ENCODE measurements at places on chromosomes 7 and 10. TPM values are rescaled to one million over a fixed set of nuclear protein-coding genes. Genes with fewer than 3 reads are reported as not detected.

CLDN15 gene
- total RNA-seq, result 27.7 TPM

GRCh38 chr10:68871105-68871711 is 29.9 kb upstream of the DDX50 start:
- no peaks in the 10 kb centered on the region for H3K36me3 ChIP-seq
- no peak for DNase-seq
- no peak overlapping the region for H3K27ac ChIP-seq
- H3K27me3 ChIP-seq, result no peaks in the 10 kb centered on the region
- no peak overlapping the region for H3K4me3 ChIP-seq

DNA sequence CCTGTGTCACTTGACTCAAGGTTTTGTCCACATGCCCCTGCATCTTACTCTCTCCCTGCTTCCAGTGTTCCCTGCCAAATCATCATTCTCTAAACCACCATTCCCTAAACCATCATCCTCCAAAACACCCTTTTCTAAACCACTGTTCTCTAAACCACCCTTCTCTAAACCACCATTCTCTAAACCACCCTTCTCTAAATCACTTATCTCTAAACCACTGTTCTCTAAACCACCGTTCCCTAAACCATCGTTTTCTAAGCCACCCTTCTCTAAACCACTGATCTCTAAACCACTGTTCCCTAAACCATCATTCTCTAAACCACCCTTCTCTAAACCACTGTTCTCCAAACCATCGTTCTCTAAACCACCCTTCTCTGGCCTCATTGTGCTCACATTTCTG is 142.1 kb downstream of the CXCL12 start:
- no peaks in the 10 kb centered on the region for H3K27me3 ChIP-seq
- no peak overlapping the region for H3K27ac ChIP-seq
- DNase-seq, result no peak

GRCh38 chr10:119686465-119687191 is 35.4 kb downstream of the BAG3 start:
- no peaks in the 10 kb centered on the region for H3K36me3 ChIP-seq
- H3K4me1 ChIP-seq, result peaks cover 11% of the 10 kb centered on the region
- no peak overlapping the region for H3K4me3 ChIP-seq
- H3K27ac ChIP-seq, result no peak overlapping the region
- DNase-seq, result peak; percentile 86

- H3K27ac ChIP-seq, result peak within 1 kb of the TSS; percentile 54
- peaks cover 10% of the 10 kb centered on the region for H3K4me1 ChIP-seq
- no peak for DNase-seq
- H3K27me3 ChIP-seq, result peaks cover 60% of the 10 kb centered on the region
These were observed at the start of gene EBF3 for GRCh38 chr10:129963641-129964501. Gene EBF3 (minus strand): TSS chr10:129964274. CDS start chr10:129963768, 506 bp downstream.

GRCh38 chr10:95832216-95833041 is 75.3 kb upstream of the CC2D2B start:
- no peaks in the 10 kb centered on the region for H3K36me3 ChIP-seq
- no peaks in the 10 kb centered on the region for H3K4me1 ChIP-seq
- H3K4me3 ChIP-seq, result no peak overlapping the region
- H3K27ac ChIP-seq, result peak overlapping the region; percentile 14

LAMB1 gene
- 198 TPM for total RNA-seq

NEUROG3 gene
- total RNA-seq, result not detected

C10orf120 gene
- not detected for total RNA-seq

DNA sequence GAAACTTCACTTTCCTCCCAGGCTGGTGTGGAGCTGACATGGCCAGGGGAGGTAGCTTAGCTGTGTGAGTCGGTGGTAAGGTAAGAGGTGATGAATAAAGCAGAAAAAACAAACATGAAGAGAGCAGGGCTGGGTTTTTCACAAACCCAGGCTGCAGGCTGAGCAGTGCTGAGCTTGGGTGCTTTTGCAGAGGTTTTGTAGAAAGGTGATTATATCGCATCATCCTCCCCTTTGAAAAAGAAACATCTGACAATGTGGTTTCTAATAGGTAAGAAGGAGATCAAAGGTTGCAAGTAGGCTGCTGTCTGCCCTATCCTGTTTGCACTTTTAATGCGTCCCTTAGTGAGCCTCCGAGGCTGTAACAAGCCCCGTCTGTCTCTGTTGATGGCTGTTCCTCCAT is 69.6 kb upstream of the GRM8 start:
- no peaks in the 10 kb centered on the region for H3K27me3 ChIP-seq
- no peak for DNase-seq
- no peaks in the 10 kb centered on the region for H3K4me1 ChIP-seq
- H3K36me3 ChIP-seq, result no peaks in the 10 kb centered on the region
- H3K4me3 ChIP-seq, result no peak overlapping the region
- no peak overlapping the region for H3K27ac ChIP-seq

AMZ1 gene
- not detected for total RNA-seq

SPDYE9 gene
- total RNA-seq, result not detected

DNA sequence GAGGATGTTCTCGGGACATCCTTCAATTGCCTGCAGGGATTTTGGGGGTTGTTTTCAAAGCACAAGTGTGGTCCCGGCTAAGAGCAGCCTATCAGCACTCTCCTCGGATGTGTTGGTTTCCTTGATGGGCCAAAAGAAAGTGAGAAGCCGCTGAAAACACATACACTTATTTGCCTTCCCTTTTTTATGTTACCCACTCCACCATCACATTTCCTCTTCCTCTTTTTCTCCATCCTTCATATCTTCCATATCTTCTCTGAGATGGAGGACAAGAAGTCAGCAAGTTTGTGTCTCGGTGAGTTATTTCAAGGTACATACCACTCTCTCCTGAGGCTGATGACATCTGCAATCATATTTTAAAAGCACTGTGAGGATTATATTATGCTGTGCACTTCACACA is 64.0 kb downstream of the ZNF33B start:
- no peaks in the 10 kb centered on the region for H3K36me3 ChIP-seq
- no peak overlapping the region for H3K4me3 ChIP-seq
- DNase-seq, result no peak
- no peaks in the 10 kb centered on the region for H3K4me1 ChIP-seq
- H3K27ac ChIP-seq, result no peak overlapping the region

GRCh38 chr7:30971440-30971839 is 7.7 kb downstream of the GHRHR start:
- no peak for DNase-seq
- H3K27me3 ChIP-seq, result no peaks in the 10 kb centered on the region
- H3K4me3 ChIP-seq, result no peak overlapping the region
- H3K27ac ChIP-seq, result no peak overlapping the region
- H3K36me3 ChIP-seq, result no peaks in the 10 kb centered on the region

DNA sequence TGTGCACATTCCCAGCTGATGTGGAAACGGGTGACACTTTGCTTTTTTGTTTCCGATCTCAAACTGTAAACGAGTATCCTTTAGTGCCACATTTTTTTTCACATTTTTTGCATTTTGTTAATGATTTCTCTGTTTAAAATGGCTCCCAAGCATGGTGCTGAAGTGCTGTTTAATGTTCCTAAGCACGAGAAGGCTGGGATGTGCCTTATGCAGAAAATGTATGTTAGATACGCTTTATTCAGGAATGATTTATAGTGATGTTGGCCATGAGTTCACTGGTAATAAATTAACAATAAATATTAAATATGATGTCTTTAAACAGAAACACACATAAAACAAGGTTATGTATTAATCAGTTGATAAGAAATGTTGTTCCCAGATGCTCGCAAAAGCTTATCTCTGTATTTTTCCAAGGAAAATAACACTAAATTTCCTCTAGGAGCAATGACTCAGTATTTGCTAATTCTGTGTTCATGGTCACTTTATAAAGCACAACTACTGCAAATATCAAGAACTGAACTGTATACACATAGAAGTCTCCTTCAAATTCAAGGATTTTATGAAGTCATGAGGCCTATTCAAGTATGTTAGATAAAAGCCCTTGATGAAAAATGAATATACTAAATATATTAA is 305.9 kb upstream of the SMIM30 start:
- H3K27ac ChIP-seq, result no peak overlapping the region
- H3K36me3 ChIP-seq, result no peaks in the 10 kb centered on the region
- no peaks in the 10 kb centered on the region for H3K4me1 ChIP-seq
- H3K4me3 ChIP-seq, result no peak overlapping the region
- no peaks in the 10 kb centered on the region for H3K27me3 ChIP-seq
- DNase-seq, result no peak

DNA sequence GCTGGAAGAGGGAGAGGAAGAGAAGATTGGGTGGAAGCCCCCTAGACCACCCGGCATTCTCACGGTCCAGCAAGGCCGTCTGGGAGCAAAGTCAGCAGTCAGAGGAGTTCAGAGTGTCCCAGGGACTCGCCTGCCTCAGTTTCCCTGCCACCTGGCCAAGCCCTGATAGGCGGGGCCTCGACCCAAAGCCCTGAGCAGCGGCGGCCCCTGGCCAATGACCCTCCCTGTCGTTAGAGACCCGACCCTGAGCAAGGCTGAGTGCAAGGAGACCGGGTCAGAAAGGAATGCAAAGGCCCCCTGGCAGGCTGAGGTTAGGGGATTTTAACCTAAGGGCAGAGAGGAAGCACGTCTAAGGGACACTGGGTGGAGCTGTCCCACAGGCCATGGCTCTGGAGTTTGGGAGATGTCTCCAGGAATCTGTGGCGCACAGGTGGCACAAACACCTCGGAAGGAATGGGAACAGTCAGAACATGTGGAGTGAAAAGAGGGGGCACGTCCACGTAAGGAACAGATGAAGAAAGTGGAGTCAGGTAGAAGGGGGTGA is 196.8 kb upstream of the PDE1C start:
- no peak overlapping the region for H3K4me3 ChIP-seq
- no peaks in the 10 kb centered on the region for H3K4me1 ChIP-seq
- H3K36me3 ChIP-seq, result no peaks in the 10 kb centered on the region
- no peak for DNase-seq

OPN4 gene
- not detected for total RNA-seq

TUBAL3 gene
- total RNA-seq, result not detected

GRCh38 chr7:42164881-42165428 is 72.1 kb downstream of the GLI3 start:
- H3K36me3 ChIP-seq, result no peaks in the 10 kb centered on the region
- no peak for DNase-seq
- H3K4me1 ChIP-seq, result no peaks in the 10 kb centered on the region
- H3K4me3 ChIP-seq, result no peak overlapping the region

- H3K27ac ChIP-seq, result no peak overlapping the region
- no peaks in the 10 kb centered on the region for H3K36me3 ChIP-seq
- H3K4me3 ChIP-seq, result no peak overlapping the region
- H3K4me1 ChIP-seq, result no peaks in the 10 kb centered on the region
- no peaks in the 10 kb centered on the region for H3K27me3 ChIP-seq
These were observed 145.2 kb downstream of the SUGCT start for GRCh38 chr7:40279991-40280390.

DNA sequence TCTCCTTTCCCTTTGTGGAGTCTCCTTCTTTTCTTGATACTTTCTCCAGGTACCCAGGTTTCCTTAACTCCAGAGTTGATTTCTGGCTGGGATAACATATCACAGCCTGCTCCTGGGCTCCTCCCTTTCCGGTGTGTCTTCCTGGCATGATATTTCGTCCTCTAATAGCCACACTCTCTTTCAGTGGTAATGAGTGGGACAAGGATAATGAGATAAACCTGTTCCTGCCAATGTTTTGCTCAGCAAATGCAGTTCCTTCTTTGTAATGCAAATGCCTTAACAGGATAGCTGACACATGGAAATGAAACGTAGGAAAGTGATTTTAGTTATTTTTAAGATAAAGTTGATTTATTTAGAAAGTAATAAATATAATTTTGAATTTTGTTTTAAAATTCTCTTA is 168.6 kb downstream of the NRP1 start:
- no peaks in the 10 kb centered on the region for H3K36me3 ChIP-seq
- no peak overlapping the region for H3K27ac ChIP-seq
- no peaks in the 10 kb centered on the region for H3K4me1 ChIP-seq

DNA sequence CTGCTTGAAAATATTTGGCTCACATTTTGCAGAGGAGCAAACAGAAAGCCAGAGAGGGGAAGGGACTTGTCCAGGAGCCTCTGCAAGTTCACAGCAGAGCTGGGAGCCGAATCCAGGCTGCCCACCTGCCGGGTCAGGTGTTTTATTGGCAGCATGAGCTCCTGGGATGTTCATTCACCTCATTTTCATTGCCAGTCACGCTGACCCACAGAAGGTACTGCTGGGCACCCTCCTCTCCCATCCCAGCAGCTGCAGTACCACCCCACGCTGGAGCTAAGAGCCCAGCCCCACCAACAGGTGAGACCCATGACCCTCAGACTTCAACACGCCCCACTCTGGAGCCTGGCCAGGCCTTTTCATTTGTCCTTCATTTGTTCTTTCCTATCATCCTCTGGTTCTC is 102.7 kb downstream of the GRID1 start:
- no peaks in the 10 kb centered on the region for H3K27me3 ChIP-seq
- no peak overlapping the region for H3K27ac ChIP-seq
- no peak for DNase-seq
- H3K36me3 ChIP-seq, result no peaks in the 10 kb centered on the region

DNA sequence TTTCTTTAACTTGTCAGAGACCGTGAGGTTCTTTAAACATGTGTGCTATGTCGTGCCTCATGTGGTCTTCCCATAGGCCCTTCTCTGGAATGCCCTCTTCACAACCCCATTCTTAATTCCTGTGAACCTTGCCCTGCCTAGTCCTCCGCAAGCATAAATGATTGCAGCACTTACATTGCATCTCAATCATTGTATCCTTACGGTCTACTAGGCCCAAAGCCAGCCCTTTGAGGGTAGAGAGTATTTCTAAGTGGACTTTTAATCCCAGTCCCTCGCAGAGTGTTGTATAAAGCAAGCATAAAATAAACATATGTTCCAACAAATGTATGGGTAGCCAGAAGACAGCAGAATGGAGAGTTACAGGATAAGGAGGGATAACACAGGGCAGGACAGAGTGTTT is 92.1 kb upstream of the FAM133B start:
- H3K27me3 ChIP-seq, result no peaks in the 10 kb centered on the region
- H3K4me3 ChIP-seq, result no peak overlapping the region
- DNase-seq, result no peak
- H3K27ac ChIP-seq, result peak overlapping the region; percentile 50
- no peaks in the 10 kb centered on the region for H3K36me3 ChIP-seq
- no peaks in the 10 kb centered on the region for H3K4me1 ChIP-seq

DNA sequence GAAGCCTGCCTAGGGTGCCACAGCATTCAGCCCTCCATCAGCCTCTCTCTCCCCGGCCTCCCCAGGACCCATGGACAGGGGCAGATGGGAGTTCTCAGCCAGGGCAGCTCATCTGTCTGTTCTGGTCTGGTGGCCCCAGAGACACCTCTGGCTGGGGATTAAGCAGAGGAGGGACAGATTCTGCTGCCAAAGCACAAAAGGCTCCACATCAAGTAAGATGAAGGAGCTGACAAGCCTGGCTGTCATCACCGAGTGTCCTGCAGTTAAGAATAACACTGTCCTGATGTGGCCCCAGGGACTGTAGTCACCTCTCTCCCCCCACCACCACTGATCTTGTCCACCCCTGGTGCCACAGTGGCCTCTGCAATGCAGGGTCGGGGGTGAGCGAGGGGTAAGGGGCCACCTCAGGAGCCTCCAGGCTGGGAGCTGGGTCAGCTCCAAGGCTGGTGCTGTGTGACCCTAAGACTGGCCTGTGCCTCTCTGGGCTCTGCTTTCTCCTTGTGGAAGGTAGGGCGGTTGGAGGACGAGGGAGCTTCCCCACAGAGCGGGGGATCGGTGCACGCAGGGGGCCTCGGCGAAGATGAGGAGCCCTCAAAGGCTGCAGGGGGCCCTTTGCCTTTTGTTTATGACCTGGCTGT is 18.7 kb downstream of the C10orf105 start:
- H3K36me3 ChIP-seq, result no peaks in the 10 kb centered on the region
- H3K27ac ChIP-seq, result no peak overlapping the region
- no peak overlapping the region for H3K4me3 ChIP-seq
- no peak for DNase-seq
- H3K27me3 ChIP-seq, result no peaks in the 10 kb centered on the region

FAM25G gene
- not detected for total RNA-seq
